ENCODE measurements at places on chromosomes 12 and 14.

DNA sequence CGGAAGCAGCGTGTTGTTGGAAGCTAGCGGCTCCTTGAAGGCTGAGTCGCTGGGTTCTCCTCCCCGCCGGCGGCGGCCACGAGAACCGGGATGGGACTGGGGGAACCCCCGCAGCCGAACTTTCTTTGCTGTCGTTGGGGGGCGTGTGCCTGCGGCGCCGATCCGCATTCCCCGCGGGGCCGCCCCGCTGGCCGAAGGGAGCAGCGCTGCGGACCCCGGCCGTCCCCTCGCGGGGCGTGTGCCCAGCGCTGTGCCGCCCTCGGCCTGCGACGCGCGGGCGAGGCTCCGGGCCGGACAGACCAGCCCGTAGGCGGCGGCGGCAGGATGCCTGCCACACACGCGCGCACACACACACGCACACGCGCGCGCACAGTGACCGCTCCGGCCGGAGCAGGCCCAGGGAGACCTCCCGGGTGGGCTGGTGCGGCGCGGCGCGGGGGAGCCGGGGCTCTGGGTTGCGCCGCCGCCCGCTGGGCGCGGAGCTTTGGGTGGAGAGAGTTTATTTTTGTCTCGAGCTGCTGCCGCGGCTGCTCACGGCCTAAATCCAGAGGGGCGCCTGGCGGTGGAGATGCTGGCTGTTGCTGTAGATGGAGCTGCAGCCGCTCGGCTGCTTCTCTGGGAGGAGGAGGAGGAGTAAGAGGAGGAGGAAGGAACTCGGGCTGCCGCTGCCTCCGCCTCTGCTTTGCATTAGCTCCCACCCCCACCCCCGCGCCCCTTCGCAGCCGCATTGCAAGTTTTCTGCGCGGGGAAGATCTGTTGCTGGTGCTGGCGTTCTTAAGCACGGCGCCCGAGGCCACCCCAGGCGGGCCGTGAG lies at the start of gene SAMD4A:
SAMD4A (plus strand) TSS at position 719 of the 814 bp plus-strand sequence. CDS start 789 bp downstream, outside the sequence.
- DNase-seq = peak; percentile 74

DNA sequence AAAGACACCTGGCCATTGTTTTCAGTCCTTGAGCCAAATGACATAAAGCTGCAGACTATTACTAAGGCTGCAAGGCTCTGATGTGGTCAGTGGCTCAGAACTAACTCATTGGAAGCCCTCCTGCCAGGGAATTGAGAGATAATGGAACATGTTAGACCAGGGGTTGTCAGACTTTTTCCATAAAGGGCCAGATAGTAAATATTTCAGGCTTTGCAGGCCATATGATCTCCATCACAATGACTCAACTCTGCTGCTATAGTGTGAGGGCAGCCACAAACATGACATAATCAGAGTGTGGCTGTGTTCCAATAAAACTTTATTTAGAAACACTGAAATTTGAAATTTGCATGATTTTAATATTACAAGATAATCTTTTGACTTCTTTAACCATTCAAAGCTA lies 140.3 kb downstream of the TMEM30B start:
- no peak for DNase-seq

GRCh38 chr12:59787610-59788009 lies 191.8 kb downstream of the SLC16A7 start:
- DNase-seq = no peak

DNA sequence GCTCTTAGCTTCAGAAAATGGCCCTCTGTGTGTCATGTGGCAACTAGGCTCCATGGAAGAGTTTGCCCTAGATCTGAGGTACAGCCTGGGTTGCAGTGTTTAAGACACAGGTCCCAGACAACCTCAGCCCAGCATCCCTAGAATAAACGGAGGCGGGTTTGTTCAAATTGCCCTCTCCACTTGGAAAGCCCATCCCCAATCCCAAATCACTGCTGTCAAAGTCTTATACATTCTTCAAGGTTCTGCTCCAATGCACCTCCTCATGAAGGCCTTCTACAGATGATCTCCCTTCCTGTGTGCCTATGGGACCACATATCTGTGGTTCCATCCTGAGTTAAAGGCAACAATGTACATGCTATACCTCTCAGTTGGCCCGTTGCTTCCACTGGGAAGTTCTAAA lies 289.8 kb downstream of the DPF3 start:
- DNase-seq = no peak

- no peak for DNase-seq
Observed at GRCh38 chr14:25014440-25014839, 35.5 kb downstream of the STXBP6 start.

DNA sequence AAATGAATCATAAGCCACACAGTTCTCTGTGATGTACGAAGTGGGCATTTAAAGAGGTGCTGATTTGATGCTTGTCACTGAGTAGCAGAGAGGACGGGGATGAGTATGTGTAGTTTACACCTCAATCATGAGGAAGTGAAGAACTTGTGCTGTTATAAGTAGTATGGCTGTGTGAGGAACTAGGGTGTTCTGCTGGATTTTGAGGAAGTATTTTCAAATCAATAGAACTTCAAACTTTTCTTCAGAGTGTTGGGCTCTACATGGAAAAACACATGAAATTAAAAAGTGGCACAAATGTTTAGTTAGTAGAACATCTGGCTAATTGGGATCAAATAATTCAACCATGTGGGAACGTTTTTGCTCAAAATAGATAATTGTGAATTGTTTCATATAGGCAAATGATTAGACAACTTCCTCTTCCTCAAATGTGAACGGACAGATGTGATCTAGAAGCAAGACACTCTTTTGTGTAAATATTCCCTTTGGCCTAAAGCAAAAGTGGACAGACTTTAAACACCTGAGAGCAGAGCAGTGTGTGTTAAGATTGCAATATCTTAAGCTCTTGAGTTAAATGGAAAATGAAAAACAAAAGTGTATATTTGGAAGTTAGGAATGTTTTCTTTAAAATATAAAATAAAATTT lies 168.5 kb downstream of the NAV3 start:
- DNase-seq = no peak

DNA sequence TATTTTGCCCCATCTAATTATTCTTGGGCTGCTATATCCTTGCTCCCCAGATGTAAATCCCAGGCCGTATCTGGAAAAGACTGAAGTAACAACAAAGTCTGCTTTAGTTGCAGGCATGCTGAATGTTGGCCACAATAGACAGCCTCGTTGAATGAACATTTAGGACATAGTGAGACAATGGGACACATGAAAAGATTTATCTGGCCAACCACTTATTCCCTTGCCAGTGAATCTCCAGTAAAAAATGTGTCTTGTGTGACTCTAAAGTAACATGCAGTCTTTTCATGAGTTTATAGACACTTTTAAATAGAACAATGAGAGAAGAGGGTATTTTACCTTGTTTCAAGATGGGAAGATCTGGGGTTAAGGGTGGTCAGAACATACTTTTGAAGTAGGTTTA lies 60.2 kb upstream of the STXBP6 start:
- no peak for DNase-seq

DNA sequence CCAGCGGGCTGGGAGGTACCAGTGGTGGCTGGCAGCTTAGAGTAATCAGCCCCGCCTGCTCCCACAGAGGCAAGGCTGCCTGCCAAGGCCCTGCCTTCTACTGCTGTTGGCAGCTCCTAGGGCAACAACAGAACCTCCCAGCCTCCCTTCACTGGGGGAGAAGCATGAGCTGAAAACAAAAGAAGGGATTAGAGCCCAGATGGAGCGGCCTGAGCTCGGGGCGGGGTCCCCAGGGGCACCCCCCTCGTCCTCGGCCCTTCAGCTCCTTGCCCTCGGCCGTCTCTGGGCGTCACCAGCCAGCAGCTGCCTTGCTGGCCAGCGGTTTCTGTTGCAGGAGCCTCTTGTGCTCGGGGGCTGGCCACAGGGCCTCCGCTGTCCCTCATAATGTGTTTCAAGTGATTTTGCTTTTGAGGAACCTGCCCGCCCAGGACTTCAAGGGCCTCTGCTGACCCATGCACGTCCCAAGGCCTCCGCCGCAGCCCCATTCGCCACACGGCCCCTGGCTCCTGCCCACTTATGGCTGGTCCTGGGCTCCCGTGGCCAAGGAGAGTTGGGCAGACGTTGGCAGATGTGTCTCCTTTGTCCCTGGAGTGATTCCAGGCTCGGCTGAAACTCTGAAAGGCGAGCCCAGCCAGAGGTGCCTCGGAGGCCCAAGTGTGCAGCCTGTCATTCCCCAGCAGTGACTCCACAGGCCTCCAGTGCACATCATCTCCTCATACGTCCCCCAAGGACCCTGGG lies 49.7 kb downstream of the PSMA6 start:
- peak; percentile 83 for DNase-seq

- DNase-seq = no peak
Observed at GRCh38 chr12:95114766-95115405, 41.5 kb upstream of the NR2C1 start.

DNA sequence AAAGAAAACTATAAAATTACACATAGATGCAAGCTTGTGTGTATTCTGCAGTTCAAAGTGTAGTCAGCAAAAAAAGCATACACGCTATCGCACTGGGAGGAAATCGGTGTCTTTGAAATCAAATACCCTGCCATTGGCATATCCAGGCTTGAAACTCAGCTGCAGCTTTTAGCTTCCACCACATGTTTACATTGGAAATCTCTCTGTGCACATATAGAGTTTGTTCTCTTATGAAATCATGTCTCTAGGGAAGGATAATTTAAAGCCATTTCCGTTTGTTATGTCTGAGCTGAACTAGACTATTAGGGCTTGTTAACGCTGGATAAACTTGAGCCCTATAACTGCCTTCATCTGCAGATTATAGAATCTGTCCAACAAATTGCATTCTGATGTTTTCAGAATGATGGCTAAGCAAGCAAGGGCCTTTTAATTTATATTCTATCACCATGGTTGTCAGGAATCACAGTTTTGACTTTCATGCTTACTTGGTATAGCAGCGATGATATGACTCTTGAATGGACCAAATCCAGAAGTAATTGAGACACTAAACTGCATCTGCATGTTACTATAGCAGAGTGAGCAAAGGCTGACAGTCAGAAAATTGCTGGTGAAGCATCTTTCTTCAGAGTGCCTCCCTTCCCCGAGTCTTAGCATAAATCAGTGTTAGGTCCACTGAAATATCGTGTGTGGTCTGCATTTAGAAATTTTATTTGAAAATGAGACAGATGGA lies 442.8 kb downstream of the ZFP36L1 start:
- no peak for DNase-seq

DNA sequence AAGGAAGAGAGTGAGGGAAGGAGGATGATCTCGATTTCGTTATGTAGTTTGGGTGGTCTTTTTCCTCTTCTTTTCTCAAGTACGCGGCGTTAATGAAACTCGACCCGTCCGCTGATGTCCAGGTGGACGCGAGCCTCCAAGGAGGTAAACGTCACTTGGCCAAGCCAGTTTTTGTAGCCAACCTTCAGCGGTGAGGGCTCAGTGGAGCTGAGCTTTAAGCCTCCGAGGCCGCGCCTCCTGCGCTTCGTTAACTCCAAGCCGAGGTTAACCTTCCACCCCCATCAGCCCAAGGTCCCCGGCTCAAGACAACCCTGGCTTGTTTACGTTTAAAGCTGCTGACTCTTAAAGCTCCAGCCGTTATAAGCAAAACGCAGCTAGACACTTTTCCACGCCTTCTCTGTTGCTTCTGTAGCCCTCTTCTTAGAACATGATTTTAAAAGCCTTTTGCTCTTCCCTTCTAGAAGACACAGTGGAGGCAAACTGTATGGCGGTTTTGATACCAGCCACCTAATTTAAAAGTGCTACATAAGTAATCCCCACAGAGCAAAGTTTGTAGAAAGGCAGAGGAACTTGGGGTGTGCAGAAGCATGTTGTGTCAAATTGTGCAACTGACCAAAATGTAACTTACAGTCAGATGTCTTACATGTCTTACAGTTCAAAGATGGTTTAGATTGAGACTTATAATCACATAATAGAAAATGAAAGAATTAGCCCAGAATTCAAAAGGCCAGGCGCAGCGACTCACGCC lies 923 bp upstream of the ITPR2 start:
- DNase-seq = no peak

DNA sequence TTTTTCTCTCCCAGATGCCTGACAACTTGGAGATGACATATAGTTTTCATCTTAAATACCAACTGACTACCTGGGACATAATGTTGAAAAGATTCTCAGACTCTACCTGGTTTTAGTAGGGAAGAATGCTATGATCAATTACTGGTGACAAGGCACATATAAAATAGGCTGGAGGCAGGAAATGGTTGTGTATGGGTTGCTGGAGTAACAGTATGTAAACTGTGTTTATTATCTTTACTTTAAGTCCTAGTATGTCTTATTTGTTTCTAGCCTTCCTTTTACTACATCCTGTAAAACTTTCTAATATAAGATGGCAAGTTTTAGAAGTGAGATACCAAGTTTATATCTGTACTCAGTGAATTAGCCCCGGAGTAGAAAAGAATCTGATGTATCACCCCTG lies 98.1 kb downstream of the NUBPL start:
- DNase-seq = no peak

Measured in hypothalamus (tissue), 51 donors.